T-cell (primary cell): ENCODE measurements at places on chromosomes 5 and 9. TPM values are rescaled to one million over a fixed set of nuclear protein-coding genes. Genes with fewer than 3 reads are reported as not detected.

UBLCP1 gene
- total RNA-seq: 27.4 TPM

- DNase-seq: no peak
Observed at GRCh38 chr9:135187365-135187764, 99.9 kb downstream of the OLFM1 start.

DNA sequence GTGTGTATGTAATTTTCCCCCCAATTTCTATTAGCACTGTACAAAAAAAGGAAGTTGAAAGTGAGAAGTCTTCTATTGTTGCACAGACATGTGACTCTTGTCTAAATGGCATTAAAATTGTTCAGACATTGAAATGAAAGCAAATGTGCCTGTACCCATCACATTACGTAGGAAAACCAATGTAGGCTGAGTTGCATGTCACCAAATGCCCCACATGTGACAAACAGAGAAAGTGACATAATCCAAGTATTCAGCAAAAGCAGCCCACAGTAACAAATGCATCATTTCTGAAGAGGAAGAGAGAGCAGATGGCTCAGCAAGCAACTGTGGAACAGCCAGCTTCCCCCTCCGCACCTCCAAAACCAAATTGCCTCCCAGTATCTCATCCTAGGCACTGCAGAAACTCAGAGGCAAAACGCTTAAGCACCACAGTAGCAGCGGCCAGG lies 161.5 kb upstream of the NR4A3 start:
- DNase-seq: no peak

DNA sequence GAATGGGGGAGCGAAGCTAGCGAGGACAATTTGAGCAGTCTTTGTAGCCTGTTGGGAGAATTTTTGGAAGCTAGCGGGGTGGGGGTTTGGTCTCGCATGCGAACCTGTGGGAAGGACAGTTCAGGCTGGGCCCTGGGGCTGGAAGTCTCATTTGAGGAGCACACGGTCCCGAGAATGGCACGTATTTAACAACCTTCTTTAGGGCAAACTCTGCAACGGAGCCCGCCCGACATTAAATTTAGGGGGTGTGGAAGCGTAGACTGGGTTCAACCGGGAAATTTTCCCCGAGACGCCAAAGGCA lies 35.2 kb upstream of the NFIB start:
- no peak for DNase-seq

GRCh38 chr5:74493411-74493810 lies 147.1 kb downstream of the ENC1 start:
- no peak for DNase-seq
